Keratinocyte (primary cell): ENCODE measurements at places on chromosomes 16 and 17.

DNA sequence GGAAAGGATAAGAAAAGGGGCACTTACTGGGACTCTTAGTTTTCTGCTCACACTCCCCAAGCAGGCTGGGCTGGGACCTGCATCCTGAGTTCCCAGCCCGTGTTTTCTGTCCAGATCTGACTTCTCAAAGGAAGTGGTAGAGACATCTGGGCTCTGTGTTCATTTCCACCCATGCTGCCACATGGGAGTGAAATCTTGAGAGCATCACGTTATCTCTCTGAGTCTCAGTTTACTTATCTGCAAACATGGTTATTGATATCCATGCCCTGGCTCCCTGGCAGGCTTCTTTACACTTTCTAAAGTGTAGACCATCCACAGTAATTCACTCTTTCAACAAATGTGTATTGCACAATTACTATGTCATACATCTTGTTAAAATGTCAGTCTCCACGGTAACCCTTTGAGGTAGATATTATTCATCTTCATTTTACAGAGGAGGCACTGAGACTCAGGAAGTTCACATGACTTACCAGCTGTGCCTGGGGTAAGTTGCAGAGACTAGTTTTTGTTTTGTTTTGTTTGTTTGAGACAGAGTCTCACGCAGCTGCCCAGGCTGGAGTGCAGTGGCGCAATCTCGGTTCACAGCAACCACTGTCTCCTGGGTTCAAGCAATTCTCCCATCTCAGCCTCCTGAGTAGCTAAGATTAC is 3.4 kb downstream of the ZNF688 start:
- H3K27me3 ChIP-seq, result no peaks in the 10 kb centered on the region
- H3K36me3 ChIP-seq, result no peaks in the 10 kb centered on the region
- DNase-seq, result peak; percentile 69
- H3K4me3 ChIP-seq, result no peak overlapping the region
- H3K27ac ChIP-seq, result peak overlapping the region; percentile 91

DNA sequence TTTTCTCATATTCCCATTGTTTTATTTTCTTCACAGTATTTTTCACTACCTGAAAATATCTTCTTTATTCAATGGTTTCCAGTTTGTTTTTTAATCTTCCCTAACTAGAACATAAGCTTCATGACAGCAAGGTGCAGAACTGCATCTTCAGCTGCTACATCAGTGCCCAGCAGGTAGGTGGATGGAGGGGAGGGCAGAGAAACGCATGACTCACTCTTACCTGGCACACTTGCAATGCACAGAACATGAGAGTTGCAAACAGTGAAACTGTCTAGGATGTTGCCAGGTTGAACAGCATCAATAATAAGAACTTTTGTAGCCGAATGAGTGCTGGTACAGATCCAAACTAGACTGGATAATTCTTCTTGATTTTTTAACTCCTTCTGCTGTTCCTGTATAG is 127.1 kb downstream of the SPAG9 start:
- H3K4me1 ChIP-seq, result no peaks in the 10 kb centered on the region
- H3K36me3 ChIP-seq, result peaks cover 34% of the 10 kb centered on the region
- no peak for DNase-seq
- H3K27me3 ChIP-seq, result no peaks in the 10 kb centered on the region

DNA sequence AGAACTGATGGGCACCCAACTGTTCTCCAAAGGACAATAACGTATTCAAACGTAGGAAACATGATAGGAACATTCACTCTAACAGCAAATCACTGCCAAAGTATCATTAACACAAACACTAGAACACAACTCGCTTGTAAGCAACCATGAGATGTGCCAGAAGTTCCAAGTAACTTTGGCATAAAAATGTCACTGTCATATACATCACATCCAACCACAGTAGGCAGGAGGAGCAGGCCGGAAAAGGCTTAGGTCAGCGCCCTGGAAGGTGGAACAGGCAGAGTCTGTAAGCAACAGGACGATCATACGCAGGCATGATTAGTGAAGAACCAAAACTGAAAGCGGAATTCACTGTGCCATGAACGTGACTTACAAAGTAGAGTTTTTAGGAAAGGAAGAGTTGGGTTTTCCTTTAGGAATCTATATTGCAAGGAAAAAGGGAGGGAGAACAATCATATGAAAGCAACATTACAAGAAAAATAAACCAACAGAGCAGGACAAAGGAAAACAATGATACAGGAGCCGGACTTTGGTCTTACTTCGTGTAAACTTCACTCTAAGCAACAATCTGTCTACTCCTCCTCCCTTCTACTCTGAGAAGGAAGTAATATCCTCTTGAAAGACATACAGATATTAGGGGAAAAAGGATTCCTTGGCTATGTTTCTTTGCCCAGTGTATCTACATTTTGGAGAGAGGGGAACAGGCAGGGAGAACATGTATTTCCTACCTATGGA is 52.3 kb downstream of the YWHAE start:
- no peak overlapping the region for H3K4me3 ChIP-seq
- no peaks in the 10 kb centered on the region for H3K27me3 ChIP-seq
- DNase-seq, result no peak

- peaks cover 12% of the 10 kb centered on the region for H3K4me1 ChIP-seq
- peaks cover 8% of the 10 kb centered on the region for H3K36me3 ChIP-seq
- no peak overlapping the region for H3K27ac ChIP-seq
- H3K27me3 ChIP-seq, result no peaks in the 10 kb centered on the region
- no peak for DNase-seq
- no peak overlapping the region for H3K4me3 ChIP-seq
Measured at GRCh38 chr17:17484451-17484899, 7.7 kb downstream of the MED9 start.

- no peak overlapping the region for H3K27ac ChIP-seq
- H3K27me3 ChIP-seq, result peaks cover 5% of the 10 kb centered on the region
- H3K4me3 ChIP-seq, result no peak overlapping the region
- DNase-seq, result no peak
- no peaks in the 10 kb centered on the region for H3K4me1 ChIP-seq
Measured at GRCh38 chr16:56113223-56113622, 78.1 kb upstream of the GNAO1 start.

DNA sequence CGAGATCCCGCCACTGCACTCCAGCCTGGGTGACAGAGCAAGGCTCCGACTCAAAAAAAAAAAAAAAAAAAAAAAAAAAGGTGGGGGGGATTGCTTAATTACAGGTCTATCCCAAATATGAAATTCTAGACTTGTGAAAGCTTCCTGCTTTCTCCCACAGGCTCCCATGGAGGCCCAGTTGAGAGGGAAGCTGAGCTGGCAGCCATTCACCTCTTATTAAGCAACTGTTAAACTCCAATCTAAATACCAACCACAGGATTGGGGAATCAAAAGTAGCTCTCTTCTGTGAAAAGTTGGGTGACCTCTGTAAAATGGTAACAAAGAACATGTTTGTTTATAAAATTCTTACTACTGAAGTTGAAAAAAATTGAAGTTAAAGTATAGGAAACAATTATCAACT is 45.8 kb upstream of the STAC2 start:
- H3K4me1 ChIP-seq, result no peaks in the 10 kb centered on the region
- no peak overlapping the region for H3K27ac ChIP-seq
- peaks cover 4% of the 10 kb centered on the region for H3K36me3 ChIP-seq
- no peaks in the 10 kb centered on the region for H3K27me3 ChIP-seq

DNA sequence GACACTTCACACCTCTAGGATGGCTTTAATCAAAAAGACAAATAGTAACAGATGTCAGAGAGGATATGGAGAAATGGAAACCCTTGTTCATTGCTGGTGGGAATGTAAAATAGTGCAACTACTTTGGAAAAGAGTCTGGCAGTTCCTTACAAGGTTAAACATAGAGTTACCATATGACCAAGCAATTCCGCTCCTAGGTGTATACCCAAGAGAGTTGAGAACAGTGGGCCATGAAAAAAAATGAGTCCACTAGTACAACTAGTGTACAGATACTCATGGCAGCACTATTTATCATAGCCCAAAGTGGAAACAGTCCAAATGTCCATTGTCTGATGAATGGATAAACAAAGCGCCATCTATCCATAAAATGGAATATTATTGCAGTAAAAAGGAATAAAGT is 39.1 kb downstream of the OR1D5 start:
- no peaks in the 10 kb centered on the region for H3K27me3 ChIP-seq
- peaks cover 34% of the 10 kb centered on the region for H3K36me3 ChIP-seq
- H3K4me3 ChIP-seq, result no peak overlapping the region
- H3K4me1 ChIP-seq, result peaks cover 2% of the 10 kb centered on the region
- H3K27ac ChIP-seq, result no peak overlapping the region
- no peak for DNase-seq

DNA sequence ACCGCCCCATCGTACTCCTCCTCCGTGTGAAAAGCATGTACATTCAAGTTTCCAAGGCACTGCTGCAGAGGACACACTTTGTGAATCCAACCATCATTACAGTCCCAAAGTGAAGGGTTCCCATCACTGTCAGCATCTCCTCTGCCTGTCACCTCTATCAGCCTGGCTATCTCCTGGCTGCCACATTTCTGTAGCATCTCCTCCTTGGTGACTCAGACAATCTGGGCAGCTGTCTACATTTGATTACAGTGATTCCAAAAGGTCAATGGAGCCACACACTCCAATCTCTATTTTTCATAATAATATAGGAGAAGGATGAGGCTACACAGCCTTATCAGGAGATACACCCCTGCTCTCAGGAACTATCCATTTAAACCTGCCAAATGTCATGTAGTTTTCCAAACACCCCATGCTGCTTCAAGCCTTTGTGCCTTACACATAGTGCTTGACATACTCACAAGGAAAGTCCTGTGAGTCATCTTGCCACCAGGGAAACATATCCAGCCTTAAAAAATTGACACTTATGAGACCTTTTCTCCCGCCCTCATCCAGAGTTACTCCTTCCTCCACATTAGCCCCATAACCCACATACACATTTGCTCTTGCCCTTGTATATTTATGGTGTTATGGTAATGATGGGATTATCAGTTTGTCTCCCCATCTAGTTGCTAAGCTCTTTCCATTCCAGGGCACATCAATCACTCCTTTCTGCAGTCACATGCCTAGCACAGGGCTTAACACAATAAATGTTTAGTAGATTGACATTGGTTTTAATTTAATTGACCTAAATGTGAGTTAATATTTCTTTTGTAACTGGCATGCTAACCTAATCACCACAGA is 250.1 kb upstream of the CDH5 start:
- H3K4me1 ChIP-seq, result no peaks in the 10 kb centered on the region
- DNase-seq, result no peak
- no peak overlapping the region for H3K4me3 ChIP-seq
- no peak overlapping the region for H3K27ac ChIP-seq
- H3K36me3 ChIP-seq, result no peaks in the 10 kb centered on the region

DNA sequence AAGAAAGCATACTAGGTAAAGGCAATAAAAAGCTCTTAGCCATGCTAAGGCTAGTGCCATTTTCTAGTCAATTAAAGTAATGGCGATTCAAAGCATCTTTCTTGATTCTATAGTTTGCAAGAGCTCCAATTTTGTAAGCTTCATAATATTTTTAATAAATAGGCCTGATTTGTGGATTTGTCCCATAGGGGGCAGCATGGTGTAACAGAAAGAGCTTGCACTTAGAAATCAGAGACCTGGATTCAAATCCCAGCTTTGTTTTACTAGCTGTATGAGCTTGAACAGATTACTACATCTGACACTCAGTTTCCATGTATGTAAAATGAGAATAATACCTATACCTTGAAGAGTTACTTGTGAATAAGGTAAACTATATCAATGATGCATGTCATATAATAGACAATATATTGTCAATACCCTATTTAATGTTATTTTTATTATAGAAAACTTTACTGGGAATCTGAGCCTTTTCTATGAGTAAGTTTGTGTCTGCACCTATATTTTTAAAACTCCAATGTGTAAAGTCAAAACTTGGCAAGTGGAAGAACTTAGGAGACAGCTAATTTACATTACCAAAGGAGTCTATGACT is 93.6 kb upstream of the NOG start:
- no peaks in the 10 kb centered on the region for H3K4me1 ChIP-seq
- no peaks in the 10 kb centered on the region for H3K27me3 ChIP-seq
- H3K27ac ChIP-seq, result no peak overlapping the region
- H3K36me3 ChIP-seq, result no peaks in the 10 kb centered on the region
- no peak overlapping the region for H3K4me3 ChIP-seq

DNA sequence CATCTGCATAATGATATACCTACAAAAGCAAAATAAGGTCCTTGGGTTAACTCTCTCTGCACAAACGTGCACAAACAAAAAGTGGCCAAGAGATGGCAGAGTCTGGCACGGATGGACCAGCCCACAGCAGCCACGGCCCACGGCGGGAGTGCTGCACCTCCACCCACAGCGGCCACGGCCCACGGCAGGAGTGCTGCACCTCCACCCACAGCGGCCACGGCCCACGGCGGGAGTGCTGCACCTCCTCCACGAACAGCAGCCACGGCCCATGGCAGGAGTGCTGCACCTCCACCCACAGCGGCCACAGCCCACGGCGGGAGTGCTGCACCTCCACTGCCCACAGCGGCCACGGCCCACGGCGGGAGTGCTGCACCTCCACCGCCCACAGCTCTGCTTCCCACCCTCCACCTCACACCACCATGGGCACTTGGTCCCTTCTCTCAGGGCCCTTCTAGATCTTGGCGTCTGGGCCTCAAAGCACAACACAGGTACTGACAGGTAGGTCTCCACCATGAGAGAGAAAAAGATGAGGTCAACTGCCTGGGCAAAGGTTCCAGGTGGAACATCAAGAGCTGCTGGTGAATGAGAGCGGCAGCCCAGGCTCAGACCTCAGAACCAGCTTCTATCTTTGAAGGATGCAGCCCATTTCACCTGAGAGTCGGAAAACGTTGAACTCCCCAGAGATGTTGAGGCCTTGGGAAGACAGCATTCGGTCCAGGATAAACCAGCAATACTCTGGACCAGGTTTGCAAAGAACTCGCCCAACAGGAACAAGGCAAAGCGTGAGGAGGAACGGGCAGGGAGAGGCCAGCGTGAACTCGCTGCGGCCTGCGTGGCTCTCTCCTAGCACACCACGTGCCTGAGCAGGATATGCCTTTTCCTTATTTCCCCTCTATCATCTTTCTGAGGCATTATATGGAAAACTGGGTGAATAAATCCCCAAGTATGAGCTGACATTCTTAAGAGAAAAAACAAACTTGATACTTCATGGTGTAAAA is 124.5 kb downstream of the ZNF778 start:
- DNase-seq, result no peak
- H3K4me1 ChIP-seq, result peaks cover 23% of the 10 kb centered on the region

DNA sequence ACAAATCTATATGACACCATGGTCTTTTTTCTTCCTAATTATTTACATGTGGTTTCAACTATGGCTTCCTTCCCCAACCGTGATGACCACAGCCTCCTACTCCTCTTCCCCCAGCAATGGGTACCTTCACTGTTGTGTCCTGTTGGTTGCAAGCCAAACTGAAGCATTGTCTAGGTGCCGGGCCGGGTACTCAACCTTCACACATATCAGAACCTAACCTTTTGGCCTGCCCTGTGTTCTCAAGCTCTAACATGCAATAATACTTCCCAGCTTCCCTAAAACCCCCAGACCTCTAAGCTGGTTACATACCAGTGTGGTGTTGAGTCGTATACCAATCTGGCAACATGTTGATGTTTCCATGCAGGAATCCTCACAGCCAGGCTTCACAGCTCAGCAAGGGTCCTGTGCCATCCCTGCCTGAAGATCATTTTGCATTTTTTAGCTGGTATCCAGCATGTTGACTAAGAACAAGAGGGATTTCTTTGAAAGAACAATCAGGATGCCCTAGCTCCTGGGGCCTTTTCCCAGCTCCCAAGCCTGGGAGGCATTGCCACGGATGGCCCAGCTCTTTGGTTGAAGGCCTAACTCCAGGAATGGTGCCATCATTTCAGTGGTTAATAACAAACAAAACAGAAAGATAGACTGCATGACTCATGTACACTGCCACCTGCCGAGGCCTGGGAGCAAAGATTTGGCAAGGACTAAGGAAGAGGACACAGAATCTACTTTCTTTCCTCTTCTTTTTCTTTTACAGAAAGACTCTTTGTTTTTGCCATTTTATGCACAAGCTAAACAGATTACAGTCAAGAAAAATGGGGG is 373.7 kb upstream of the SALL1 start:
- H3K4me1 ChIP-seq, result no peaks in the 10 kb centered on the region
- no peak overlapping the region for H3K27ac ChIP-seq
- no peak for DNase-seq
- no peak overlapping the region for H3K4me3 ChIP-seq
- no peaks in the 10 kb centered on the region for H3K27me3 ChIP-seq
